ENCODE measurements at places on chromosomes 5 and 9.

GRCh38 chr5:146388386-146388785 is 49.7 kb downstream of the POU4F3 start:
- no peak for DNase-seq

- no peak for DNase-seq
These were observed 72.9 kb upstream of the PAM start for GRCh38 chr5:102682101-102682647.

- DNase-seq, result no peak
These were observed 212.1 kb upstream of the FBN2 start for GRCh38 chr5:128750155-128750554.

DNA sequence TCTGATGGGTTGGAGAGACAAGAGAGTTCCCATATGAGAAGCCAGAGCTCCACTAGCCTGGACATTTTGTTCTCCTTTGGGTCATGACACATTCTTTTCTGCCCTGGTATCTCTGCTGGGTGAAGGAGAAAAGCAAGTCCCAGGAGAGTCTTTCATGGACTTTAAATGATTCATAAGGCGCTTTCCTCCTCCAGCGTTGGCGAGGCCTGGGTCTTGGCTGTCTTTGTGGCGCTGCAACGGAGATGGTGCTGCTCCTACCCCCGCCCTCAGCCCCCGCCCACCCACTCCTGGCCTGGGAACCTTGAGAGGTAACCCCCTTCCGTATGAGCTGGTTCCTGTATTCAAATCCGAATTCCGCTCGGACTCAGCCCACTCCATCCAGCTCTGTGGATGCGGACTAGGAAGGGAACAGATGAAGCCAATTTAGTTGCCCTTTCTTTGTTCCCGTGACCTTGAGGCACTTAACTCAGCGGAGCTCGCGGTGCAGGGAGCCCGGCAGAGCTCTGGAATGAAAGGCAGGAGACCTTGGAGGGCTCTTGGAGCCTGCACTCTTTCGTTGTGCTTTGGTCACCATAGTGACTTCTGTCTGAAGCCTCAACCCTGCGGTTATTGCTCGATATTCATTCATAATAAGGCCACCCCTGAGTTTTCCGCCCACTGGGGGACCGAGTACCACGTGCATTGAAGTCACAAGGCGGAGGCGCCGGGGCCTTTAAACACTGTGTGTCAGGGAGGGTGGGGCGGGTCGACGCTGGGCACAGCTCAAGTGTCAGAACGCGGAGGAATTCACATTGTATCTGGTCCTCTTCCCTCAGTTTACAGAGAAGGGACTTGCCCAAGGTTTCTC is 14.0 kb upstream of the PWWP2A start:
- no peak for DNase-seq

- peak; percentile 61 for DNase-seq
These were observed 333.9 kb upstream of the SEMA6A start for GRCh38 chr5:116908537-116908936.

DNA sequence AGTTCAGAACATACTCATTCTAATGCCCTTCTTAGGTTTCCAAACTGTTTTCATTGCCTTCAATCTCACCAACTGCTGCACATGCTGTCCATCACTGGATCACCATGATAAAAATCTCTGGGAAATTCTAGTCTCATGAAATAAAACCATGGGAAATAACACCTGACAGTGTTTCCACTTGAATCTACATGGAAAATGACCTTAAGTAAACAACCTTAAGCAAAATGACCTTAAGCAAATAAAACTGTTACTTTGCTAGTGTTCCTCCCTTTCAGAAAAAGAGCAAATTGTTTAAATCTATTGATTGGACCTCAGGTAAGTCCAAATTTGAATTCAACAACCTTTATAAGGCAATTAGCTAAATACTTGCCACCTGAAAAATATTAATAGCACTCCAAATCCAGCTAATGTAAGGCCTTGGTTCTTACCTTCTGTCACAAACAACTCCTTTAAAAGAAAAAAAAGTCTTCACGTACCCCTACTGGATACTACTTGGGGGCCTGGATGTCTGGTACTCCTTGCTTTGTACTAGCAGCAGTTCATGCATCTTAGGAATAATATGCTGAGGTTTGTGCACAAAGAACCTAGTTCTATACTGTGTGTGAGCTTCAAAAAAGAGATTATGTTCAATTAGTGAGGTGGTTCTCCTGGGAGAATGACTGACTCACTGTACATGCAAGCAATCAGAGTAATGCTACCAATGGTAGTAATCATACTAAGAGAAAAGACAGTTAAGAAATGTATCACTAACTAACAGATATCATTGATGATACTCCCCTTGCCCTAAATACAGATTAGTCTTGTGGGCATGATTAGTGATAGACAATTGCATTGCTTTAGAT is 630.4 kb downstream of the PSAT1 start:
- DNase-seq, result no peak

GRCh38 chr9:109910671-109911518 is 130.9 kb downstream of the PALM2AKAP2 start:
- no peak for DNase-seq

- no peak for DNase-seq
These were observed 552.4 kb upstream of the MEF2C start for GRCh38 chr5:89435347-89435746.

DNA sequence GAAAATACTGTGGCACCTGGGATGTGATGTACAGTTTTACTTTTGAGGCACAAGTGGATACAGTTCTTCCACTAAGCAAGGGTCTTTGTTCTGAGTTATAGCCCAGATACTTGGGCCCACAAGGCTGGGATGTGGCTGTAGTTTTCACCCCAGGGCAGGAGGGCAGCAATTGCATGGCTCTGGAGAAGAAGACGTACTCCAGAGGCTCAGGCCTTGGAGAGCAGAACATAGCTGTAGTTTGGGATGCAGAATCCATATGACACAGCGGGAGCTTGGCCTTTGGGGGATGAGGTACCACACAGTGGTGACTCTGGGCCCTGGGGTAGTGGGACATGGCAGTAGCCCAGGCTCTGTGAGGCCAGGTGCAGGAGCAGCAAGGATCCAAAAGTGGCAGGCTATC is 110.8 kb upstream of the FSTL4 start:
- DNase-seq, result no peak

GRCh38 chr9:121783521-121784507 is 132.4 kb downstream of the DAB2IP start:
- peak; percentile 43 for DNase-seq

- DNase-seq, result no peak
These were observed 240.3 kb downstream of the TLE4 start for GRCh38 chr9:79812099-79812498.

- DNase-seq, result no peak
These were observed 96.6 kb downstream of the SGCD start for GRCh38 chr5:156423597-156423996.

GRCh38 chr9:116763770-116764169 is 76.7 kb downstream of the TRIM32 start:
- peak; percentile 87 for DNase-seq

- no peak for DNase-seq
These were observed 18.2 kb downstream of the HNRNPH1 start for GRCh38 chr5:179605026-179605833.

All from OCI-LY7 (cell line).